Kidney epithelial cell (primary cell): ENCODE measurements at places on chromosomes 7 and 10. TPM values are rescaled to one million over a fixed set of nuclear protein-coding genes. Genes with fewer than 3 reads are reported as not detected.

The TMEM72 gene
- total RNA-seq = not detected in 2 replicates

The TRIL gene
- total RNA-seq = 0.75 and 1.3 TPM in 2 replicates

The PRKCQ gene
- total RNA-seq = 7.7 and 8.1 TPM in 2 replicates

DNA sequence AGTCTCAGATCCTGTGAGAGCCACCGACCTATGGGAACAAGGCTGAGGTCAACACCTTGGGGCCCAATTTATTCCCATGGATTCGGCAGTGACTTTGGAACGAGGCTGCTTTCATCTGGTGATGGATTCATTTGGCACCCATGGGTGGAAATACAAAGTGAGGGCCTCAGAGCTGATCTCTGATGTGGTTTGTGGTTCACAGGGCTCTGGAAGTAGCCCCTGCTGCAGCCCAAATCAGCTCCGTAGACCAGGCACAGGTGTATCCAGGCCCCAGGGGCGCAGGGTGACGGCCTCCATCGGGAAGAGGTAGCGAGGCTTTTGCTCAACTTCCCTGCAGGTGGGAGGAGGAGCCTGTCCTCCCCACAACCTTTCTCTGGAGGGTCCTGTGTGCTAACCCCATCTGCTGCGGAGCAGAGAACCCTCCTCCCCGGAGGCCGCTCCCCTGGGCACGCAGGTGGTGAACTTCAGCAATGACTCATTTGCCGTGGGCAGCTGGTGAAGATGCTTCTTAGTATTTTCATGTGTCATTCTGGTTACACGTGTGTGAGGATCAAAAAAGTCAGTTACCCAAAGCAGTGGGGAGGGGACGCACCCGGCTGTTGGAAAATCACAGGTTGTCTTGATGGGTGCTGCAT, 7.5 kb upstream of the JAKMIP3 start:
- DNase-seq = no peak

DNA sequence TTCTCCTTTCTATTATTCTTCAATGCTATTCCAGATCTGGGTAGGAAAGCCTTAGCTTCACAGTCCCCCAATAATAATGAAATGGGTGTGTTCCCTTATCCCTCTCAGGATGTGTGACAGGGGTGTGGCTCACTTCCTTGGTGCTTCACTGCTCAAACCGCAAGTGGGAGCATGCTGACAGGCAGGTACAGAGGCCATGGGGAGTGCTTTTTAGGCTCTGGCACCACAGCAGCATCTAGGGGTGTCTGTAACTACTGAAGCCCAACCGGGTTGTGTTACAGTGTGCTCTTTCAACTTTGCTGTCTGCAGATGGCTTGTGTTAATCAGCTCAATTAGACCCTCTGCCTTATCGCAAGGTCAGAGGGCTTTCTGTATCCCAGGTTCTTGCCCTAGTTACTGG, 79.4 kb upstream of the CYP2C9 start:
- DNase-seq = no peak

GRCh38 chr7:80763704-80764103, 125.3 kb downstream of the CD36 start:
- no peak for DNase-seq
